ENCODE measurements at places on chromosomes 4 and X. TPM values are rescaled to one million over a fixed set of nuclear protein-coding genes. Genes with fewer than 3 reads are reported as not detected.
A peak's percentile ranks its signal among the peaks of the same experiment; 100 is the strongest.

XPNPEP2 gene
- total RNA-seq, result under 0.01 TPM

DSPP gene
- 0.41 TPM for total RNA-seq

DNA sequence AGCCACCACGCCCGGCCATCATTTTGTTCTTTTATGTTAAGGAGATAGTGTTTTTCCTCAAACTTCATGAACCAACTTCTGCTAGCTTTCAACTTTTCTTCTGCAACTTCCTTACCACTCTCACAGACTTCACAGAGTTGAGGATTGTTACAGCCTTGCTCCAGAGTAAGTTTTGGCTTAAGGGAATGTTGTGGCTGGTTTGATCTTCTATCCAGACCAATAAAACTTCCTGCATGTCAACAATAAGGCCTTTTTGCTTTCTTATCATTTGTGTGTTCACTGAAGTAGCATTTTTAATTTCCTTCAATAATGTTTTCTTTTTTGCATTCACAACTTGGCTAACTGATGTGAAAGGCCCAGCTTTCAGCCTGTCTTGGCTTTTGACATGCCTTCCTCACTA is 12.7 kb upstream of the TET2 start:
- no peak for DNase-seq

- no peak for DNase-seq
Measured at GRCh38 chr4:3739577-3739976, 26.6 kb upstream of the ADRA2C start.

- no peak for DNase-seq
Measured at GRCh38 chrX:71619193-71619592, 882 bp upstream of the CXCR3 start.

- peak; percentile 77 for DNase-seq
Measured at GRCh38 chr4:184514121-184514988, 40.0 kb upstream of the IRF2 start.
